ENCODE measurements at places on chromosomes 4 and X. TPM values are rescaled to one million over a fixed set of nuclear protein-coding genes. Genes with fewer than 3 reads are reported as not detected.

DNA sequence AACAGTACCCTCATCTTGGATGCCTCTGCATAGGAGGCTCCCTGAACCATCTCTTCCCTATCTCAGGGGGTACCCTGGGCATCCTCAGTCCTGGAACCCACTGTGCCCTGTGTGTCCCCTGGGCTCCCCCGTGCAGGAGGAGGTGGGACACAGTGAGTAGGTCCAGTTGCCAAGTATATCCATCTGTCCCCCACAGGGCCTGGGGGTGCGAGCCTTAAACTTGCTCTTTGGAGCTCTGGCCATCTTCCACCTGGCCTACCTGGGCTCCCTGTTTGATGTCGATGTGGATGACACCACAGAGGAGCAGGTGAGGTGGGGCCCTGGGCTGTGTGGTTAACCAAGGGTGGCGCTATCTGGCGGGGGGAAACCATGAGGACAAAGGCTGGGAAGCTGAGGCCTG is 4.6 kb upstream of the EBP start:
- DNase-seq: no peak

KIF4A gene
- 0.38 TPM for total RNA-seq

DNA sequence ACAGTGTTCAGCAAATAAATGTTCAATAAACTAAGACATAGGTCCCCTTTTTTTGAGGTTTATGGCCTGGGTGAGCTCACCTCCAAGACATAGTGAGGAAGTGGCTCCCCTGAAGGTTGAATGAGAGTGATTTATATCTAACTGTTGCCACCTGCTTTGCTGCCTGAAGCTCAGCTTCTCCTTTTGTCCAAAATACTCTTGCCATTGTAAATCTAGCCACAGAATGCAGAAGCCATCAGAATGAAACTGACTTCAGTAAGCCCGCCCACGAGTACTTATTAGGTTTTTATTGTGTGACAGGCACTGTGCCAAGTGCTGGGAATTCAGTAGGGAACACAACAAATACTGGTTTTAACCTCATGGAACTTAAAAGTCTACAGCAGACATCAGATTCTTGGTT is 18.0 kb downstream of the SPINK2 start:
- DNase-seq: no peak

DNA sequence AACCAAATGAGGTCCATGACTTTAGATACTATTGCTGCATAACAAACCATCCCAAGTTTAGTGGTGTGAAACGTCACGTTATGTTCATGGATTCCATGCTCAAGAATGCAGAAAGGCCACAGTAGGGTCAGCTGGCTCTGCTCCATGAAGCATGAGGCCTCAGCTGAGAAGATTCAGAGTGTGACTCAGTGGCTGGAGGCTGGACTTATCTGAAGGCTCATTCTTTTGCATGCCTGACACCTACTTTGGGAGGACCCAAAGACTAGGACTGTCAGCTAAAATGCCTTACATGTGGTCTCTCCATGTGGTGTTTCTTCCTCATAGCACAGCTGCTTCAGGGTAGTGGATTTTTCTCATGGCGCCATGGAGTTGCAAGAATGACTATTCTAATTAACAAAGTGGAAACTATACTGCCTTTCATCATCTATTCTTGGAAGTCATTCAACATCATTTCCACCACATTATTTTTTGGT is 11.5 kb upstream of the CCDC149 start:
- DNase-seq: no peak

DNA sequence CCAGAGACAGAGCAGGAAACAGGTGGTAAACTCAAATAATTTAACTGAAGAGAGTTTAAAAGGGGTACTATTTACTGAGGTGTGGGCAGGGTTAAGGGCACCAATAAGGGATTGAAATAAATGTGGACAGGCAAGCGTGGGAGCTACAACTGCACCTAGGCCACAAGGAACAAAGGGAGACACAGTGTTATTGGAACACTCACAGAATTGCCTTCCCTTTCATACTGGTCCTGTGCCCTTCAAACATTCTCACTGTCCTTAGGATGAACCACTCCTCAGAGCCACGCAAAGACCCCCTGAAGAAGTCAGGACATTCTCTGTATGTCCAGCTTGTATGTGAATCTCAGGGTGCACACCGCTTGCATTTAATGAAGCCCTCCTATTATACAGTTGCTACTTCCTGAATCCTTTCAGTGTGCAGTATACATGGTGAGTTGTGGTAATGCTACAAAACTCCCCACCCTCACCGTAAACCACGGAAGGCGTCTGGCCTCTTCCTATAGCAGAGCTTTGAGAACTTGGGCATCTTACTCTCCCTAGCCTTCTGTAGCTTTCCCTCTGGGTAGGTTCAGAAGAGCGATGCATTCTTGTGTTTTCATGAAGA is 9.6 kb upstream of the MRPL1 start:
- no peak for DNase-seq
